ENCODE measurements at places on chromosomes 3 and 15.
A peak's percentile ranks its signal among the peaks of the same experiment; 100 is the strongest.

GRCh38 chr15:81296673-81297072 is 27.3 kb downstream of the STARD5 start:
- DNase-seq = peak; percentile 59

DNA sequence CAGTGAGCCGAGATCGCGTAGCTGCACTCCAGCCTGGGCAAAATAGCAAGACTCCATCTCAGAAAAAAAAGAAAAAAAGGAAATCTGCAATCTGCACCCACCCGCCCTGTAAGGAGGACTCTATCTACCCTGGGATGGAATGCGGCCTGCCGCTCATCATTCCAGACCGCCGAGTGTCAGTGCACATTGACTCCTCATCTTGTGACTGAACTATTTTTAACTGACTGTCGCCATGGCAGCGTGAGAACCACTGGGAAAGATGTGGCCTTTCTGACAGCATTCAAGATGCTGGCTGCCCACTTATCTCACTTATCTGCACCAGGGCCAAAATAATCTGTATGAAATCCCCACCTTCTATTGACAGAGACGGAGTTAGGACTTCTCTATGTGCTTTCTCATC is 38.8 kb upstream of the ANKRD34C start:
- DNase-seq = no peak

DNA sequence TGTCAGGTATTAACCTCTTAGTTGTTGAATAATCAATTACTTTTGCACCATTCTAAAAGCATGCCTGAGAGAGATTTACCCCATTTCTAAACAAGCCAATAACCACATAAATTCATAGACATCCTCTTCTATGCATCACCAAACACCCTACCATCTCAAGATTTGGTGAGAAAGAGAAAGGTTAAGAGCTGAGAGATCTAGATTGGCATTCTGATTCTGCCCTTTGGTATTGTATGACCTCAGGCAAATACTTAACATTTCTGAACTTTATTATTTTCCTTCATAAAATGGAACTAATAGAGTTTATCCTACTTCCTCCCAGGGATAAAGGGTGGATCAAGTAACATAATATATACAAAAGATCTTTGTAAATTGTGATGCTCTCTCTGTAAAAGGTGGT is 146.5 kb upstream of the MME start:
- no peak for DNase-seq

DNA sequence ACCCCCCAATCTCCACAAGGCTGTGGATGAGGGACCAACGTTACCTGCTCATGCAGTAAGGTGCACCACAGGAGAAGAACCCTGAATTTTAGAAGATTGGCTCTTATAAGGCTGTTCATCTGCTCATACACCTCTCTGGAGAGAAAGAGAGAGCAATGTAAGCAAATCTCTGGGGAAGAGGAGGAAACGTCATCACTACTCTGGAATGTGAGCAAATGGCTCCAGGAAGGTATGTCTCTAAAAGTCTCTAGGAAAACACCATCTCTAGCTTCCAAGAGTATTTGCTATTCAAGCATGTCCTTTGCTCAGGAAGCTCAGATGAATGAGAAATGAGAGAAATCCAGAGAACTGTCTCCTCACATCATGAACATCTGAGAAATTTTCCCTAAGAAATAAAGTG is 235.4 kb downstream of the TBL1XR1 start:
- DNase-seq = no peak

- DNase-seq = no peak
Measured at GRCh38 chr15:31300981-31301672, 25.5 kb upstream of the KLF13 start.

DNA sequence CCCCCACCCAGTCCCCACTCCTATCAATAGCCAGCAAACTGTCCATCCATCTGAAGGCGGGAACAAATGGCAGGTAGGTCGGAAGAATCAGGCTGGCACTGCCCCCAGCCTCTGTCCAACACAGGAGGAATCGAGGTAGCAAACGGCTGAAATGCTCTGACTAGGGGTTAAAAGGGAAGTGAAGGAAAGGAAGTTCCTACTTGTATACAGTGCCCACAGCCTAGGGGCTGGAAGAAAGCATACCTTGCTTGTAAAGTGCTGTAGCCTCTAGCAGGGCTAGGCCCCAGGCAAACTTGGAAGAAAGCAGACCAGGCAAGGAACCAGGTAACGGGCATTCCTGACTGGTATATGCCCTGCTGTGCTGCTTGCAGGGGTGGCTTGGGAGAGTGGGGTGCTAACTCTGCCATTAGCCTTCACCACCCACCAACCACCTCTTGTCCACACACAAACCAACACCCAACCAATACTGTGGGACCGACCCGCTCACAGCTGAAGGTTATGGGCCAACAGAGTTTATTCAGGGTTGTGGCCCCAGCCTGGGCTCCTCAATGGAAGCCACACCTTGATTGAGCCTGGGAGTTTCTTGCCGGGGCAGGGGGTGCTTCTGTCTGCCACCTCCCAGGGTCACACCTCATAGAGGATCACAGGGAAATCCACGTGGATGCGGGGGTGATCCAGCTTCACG is 2.4 kb downstream of the TUSC2 start:
- DNase-seq = no peak

GRCh38 chr15:79886124-79886523 is 10.7 kb downstream of the MTHFS start:
- no peak for DNase-seq

DNA sequence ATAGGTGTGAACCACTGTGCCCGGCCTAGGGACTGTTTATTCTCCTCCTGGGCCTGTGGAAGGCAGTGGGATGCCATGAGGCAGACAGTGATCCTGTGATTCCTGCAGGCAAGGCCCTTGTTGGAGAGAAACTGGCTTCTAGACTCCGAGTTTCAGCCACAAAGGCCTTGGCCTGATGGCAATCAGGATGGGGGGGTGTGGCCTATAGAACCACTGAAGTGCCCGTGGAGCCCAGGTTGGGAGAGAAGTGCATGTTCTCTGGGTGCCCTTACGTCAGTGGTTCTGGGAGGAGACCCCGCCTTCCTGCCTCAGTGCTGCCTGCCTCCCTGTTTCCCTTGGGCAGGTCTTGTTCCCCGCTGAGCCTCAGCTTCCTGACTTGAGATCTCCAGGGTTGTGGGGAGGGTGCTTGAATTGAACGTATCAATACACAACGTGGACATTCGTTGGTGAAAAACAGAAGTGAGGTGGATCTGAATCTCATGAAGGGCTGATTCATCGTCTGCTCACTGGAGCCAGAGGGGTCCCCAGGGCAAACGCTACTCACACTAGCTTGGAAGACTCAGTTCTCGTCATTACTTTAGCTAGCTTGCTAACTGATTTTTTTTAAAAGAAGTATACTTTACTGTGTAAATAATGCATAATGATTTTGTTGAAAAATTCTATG is 31.8 kb downstream of the IRAK2 start:
- DNase-seq = no peak

- no peak for DNase-seq
Measured at GRCh38 chr15:82030176-82030575, 15.6 kb downstream of the MEX3B start.

- no peak for DNase-seq
Measured at GRCh38 chr3:58398669-58399333, 34.8 kb downstream of the PDHB start.

- no peak for DNase-seq
Measured at GRCh38 chr3:186625600-186626042, 12.8 kb downstream of the AHSG start.

- no peak for DNase-seq
Measured at GRCh38 chr3:12516873-12517272, 28.4 kb downstream of the MKRN2OS start.

DNA sequence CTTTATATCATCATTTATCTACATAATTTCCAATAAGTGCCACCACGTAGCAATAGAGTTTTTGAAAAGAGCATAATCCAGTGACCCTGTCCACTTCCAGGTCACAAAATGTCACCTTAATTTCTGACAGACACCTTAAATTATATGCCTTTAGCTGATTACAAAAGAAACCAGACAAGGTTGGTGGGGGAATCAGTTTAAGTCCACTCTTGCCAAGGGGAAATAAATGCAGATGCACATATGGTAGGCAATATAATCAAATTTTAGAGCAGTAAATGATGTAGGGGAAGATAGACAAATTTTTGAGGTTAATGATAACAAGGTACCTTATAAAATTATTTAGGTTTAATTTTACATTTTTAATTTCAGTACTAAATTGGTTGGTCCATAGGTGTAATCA is 253.5 kb downstream of the ZIC1 start:
- no peak for DNase-seq

Data from effector memory CD4-positive, alpha-beta T cell (primary cell).